ENCODE measurements at places on chromosomes 7 and 10. TPM values are rescaled to one million over a fixed set of nuclear protein-coding genes. Genes with fewer than 3 reads are reported as not detected.

The ZNF365 gene
- total RNA-seq: not detected

The DLG5 gene
- total RNA-seq: 44.6 TPM

The TMEM26 gene
- under 0.01 TPM for total RNA-seq

The LOXL4 gene
- total RNA-seq: 3.8 TPM

The ACSL5 gene
- 2.6 TPM for total RNA-seq

The EPHB6 gene
- total RNA-seq: 33.0 TPM

The ITIH5 gene
- total RNA-seq: 4.2 TPM

The ABCC2 gene
- 3.9 TPM for total RNA-seq

The GPR15LG gene
- total RNA-seq: not detected

The ITIH2 gene
- not detected for total RNA-seq

The MCM7 gene
- 52.2 TPM for total RNA-seq

The SPDYE16 gene
- total RNA-seq: under 0.01 TPM

The TACR2 gene
- not detected for total RNA-seq

The TMEM270 gene
- total RNA-seq: not detected

The OR2A1 gene
- total RNA-seq: not detected

The SERPINE1 gene
- 183 TPM for total RNA-seq

The ASB10 gene
- not detected for total RNA-seq

Measured in placental epithelial cell (primary cell).